NCI-H69 (cell line): ENCODE measurements at places on chromosomes 16 and 17.
A peak's percentile ranks its signal among the peaks of the same experiment; 100 is the strongest.

- peak; percentile 68 for DNase-seq
These were observed 27.8 kb upstream of the GHDC start for GRCh38 chr17:42221886-42222745.

DNA sequence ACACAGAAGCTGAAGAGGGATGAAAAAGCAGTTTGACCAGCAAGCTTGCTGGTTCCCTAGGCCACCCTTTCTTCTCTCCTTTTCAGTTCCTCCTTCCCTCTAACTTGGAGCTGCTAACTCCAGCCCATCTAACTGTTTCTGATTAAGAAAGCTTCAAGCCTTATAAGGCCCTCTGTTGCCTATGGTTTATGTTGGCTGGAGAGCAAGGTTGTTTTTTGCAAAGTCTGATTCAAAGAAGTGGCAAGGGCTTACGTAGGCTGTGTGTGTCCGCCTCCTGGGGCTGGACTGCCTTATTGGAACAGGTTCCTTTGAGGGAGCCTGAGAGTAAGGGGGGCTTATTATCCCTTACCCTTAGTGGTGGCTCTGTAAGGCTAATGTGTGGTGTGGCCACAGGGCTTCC, 7.1 kb downstream of the AKAP1 start:
- DNase-seq: no peak

GRCh38 chr16:77143364-77143763, 47.6 kb upstream of the MON1B start:
- DNase-seq: no peak

DNA sequence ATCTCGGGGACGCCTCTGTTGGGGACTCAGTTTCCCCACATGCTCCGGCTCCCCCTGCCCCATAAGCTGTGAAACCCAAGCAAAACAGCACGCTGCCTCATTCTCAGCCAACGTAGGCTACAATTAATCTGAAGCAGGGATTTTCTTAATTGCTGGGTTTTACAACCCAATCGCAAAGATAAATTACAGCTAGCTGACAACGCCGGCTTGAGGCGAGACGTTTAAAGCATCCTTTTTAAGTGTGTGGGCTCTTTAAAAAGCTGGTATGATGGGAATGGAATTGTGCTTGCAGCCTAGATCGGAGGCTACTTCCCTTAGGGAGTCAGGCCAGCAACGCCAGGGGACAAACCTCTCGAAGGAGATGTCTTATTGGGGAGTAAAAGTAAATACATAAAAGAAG, 185.3 kb downstream of the ZNF423 start:
- DNase-seq: peak; percentile 75

GRCh38 chr17:15231851-15232516, 33.1 kb downstream of the PMP22 start:
- no peak for DNase-seq

GRCh38 chr17:38897176-38897575, 27.3 kb downstream of the LASP1 start:
- no peak for DNase-seq

DNA sequence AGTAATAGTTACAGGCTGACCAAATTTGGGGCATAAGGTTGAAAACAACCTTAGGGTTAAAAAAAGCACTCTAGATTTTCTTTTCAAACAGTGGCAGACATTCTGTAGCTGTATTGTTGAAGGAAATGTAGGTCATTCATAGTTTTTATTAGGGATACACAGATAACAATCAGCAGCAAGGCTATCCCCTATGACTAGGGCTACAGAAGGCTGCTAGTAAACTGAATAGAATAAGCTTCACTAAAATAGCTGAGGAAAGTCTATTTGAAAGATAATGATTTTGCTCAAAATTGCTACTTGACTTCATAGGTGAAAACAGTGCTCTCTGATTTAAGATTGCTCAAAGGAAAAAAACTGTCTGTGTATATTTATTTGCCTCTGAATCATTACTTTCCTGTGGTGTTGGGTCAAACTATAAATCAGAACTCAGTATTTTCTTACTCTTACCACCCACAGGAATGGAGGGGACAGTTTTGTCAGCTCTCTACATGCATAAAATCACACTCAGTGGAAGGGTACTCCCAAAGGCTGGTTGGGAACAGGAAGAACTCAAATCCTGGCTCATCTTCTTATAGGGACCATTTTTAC, 24.8 kb downstream of the RPGRIP1L start:
- DNase-seq: no peak
